ENCODE measurements at places on chromosomes 13 and 19.
A peak's percentile ranks its signal among the peaks of the same experiment; 100 is the strongest.

DNA sequence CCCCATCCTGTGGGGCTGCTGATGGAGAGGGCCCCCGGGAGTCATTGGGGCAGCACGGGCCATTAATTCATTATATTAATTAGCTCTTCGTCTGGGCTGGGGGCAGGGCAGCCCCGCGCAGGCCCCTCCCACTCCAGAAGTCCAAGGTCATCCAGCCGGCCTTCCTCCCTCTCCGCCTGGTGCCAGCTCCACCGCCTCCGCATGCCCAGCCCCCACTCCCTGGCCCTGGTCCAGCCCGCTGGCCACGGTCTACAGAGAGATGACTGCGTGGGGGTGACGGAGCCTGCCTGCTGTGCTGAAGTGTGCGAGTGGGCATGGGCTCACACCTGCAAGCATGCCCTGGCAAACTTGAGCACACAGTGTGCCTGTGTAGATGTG lies 8.8 kb downstream of the IGLON5 start:
- DNase-seq = no peak

GRCh38 chr19:19526581-19527370 lies 1.9 kb upstream of the YJEFN3 start:
- no peak for DNase-seq

DNA sequence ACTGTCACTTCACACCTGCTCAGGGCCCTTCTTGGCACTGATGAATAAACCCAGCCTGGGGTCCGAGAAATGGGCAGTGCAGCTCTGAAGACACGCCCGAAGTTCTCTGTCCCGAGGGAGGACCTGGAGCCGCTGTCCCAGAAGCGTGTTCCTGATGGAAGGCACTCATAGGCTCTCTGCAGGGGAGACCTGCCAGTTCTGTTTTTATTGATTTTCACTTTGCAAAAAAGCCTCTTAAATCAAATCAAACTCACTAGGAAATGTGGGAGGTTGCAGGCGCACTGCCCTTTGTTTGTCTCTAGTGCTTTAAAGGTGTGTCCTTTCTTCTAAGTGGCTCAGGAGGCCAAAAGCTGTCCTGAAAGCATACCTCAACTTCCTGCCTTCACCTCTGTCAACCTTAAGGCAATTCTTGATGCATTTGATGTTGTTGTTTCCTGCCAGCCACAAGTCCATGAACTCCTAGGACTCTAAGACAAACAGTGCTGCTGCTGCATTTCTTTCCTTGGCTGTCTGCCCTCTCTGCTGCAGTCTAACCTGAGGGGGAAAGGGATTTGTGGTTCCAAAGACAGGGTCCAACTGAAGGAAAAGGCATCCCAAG lies 663.2 kb downstream of the UQCRFS1 start:
- DNase-seq = no peak

GRCh38 chr13:114112826-114113322 lies 19.5 kb downstream of the RASA3 start:
- no peak for DNase-seq

DNA sequence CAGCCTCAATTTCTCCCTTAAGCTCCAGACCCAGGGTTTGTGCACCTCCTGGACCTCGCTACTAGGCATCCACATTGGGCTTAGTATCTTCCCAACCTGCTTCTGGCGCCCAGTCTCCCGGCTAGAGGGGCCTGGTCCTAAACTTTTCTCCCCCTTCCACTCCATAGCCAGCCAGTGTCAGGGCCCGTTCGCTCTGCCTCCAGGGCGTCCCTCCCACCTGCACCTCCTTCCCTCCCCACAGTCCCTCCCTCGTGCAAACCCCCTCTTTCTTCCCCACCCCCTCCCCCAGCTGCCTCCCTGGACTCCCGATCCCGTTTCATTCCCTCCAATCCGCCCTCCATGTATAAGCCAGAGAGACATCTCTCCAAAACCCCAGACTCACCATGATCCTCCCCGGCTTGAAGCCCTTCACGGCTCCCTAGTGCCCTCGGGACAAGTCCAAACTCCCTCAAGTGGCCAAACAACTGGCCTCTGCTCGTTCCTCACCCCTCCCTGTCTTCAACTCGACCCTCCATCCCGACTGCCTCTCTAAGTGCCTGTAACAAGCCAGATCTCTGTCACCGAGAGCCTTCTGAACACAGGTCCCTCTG lies 997 bp upstream of the SAMD4B start:
- peak; percentile 37 for DNase-seq

GRCh38 chr13:66446413-66446812 lies 783.7 kb downstream of the PCDH9 start:
- no peak for DNase-seq

GRCh38 chr13:66275416-66275815 lies 954.7 kb downstream of the PCDH9 start:
- DNase-seq = no peak

GRCh38 chr13:31046711-31047279 lies 114.3 kb downstream of the TEX26 start:
- no peak for DNase-seq

GRCh38 chr19:18940769-18941627 lies at the start of gene HOMER3:
Gene HOMER3, minus strand, starts transcription at chr19:18941217. Its CDS starts 2,235 bp downstream, at chr19:18938982.
- DNase-seq = peak; percentile 42
